H9 (cell line): ENCODE measurements at places on chromosomes 4 and X. TPM values are rescaled to one million over a fixed set of nuclear protein-coding genes. Genes with fewer than 3 reads are reported as not detected.
A peak's percentile ranks its signal among the peaks of the same experiment; 100 is the strongest.

Gene TLR10
- not detected in 2 replicates for total RNA-seq

- H3K27ac ChIP-seq = no peak overlapping the region
- DNase-seq = no peak
- H3K4me3 ChIP-seq = no peak overlapping the region
Observed at GRCh38 chr4:37860266-37860665, 30.6 kb upstream of the TBC1D1 start.

DNA sequence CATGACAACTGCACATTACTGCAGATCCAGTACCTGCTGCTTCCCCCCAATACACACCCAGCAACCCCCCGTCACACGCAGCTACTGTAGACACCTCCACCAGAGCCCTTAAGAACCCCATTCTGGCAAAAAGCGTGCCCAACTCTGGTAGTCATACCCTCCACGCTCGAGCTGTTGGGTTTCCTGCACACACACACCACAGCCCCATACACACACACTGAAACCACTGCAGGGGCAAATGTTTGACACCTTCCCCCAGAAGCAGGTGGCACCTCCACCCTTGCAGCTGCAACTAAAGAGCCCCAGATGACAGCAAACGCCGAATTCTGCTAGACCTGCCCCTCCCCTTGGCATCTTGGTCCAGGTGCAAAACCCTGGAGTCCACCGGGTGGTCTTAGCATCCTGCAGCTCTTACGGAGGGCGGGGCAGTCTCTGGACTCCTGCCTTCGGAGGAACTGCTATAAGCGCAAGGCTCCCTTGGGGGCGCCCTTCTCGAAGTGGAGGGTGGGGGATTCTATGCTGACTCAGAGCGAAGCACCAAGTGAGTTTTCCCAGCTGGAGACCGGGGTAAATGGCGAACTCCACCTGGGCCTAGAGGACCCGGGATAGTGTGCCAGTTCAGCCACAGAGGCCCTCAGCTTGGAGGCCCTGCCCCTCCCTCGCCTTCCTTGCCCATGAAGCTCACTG, 1.5 kb downstream of the FRMPD3 start:
- H3K4me3 ChIP-seq = peak overlapping the region; percentile 86
- no peaks in the 10 kb centered on the region for H3K4me1 ChIP-seq
- H3K27me3 ChIP-seq = peaks cover 7% of the 10 kb centered on the region; the same call in 1 of the 2 replicates
- H3K36me3 ChIP-seq = no peaks in the 10 kb centered on the region

DNA sequence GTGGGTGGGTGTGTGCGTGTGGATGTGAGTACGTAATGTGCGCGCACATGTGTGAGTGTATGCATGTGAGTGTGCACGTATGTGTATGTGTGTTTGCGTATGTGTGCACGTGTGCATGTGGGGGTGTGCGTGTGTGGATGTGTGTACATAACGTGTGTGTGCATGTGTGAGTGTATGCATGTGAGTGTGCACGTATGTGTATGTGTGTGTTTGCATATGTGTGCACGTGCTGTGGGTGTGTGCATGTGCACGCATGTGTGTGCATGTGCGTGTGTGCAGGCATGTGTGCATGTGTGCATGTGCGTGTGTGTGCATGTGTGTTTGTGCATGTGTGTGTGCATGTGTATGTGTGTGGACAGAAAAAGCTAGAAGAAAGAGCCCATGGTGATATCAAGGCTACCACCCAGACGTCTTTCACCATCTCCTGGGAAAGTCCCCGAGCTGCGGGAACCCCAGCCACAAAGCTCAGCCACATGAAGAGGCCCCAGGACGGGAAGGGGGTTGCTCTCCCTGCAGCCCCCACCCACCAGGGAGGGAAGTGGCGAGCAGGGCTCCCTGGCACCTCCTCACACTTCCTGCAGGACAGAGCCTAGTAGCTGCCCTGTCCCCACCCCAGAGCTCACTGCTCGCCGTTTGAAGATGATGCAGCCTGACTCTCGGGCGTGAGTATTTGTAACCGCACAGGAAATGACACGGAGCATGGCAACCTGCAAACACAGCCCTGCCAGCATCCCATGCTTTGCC, 108.3 kb downstream of the DCTD start:
- no peak overlapping the region for H3K4me3 ChIP-seq
- no peaks in the 10 kb centered on the region for H3K4me1 ChIP-seq
- H3K36me3 ChIP-seq = peaks cover 23% of the 10 kb centered on the region
- no peak for DNase-seq

GRCh38 chr4:154064244-154064643, 275.4 kb upstream of the SFRP2 start:
- H3K27me3 ChIP-seq = no peaks in the 10 kb centered on the region
- H3K27ac ChIP-seq = no peak overlapping the region
- H3K36me3 ChIP-seq = peaks cover 8% of the 10 kb centered on the region

GRCh38 chr4:147844781-147845180, 112.9 kb downstream of the ARHGAP10 start:
- H3K27ac ChIP-seq = no peak overlapping the region
- no peak for DNase-seq
- no peaks in the 10 kb centered on the region for H3K27me3 ChIP-seq
- peaks cover 2% of the 10 kb centered on the region for H3K36me3 ChIP-seq

DNA sequence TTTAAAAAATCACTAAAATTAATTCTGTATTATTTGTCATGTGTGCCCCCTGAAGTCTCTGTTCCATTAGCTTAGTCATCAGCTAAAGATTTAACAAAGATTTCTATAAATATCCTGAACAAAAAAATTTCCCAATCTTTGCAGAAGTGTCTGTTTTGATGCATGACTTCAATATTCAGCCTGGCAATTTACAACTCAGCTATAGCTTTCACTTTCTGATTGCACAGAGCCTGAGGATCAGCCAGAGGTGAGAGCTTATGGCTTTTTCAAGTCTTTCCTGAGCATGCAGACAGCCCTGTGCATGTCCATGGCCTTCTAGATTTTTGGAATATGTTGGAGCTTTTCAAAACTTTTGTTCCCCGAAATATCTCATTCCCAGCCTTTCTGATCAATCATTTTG, 420.1 kb downstream of the ZNF674 start:
- no peak overlapping the region for H3K4me3 ChIP-seq
- H3K36me3 ChIP-seq = no peaks in the 10 kb centered on the region; the same call in 1 of the 2 replicates
- no peaks in the 10 kb centered on the region; the same call in 1 of the 2 replicates for H3K27me3 ChIP-seq
- H3K4me1 ChIP-seq = no peaks in the 10 kb centered on the region
- no peak overlapping the region for H3K27ac ChIP-seq
- no peak for DNase-seq

GRCh38 chrX:109373468-109373867, 108.4 kb downstream of the GUCY2F start:
- no peak for DNase-seq
- H3K4me3 ChIP-seq = no peak overlapping the region
- peaks cover 13% of the 10 kb centered on the region; the same call in 1 of the 2 replicates for H3K4me1 ChIP-seq
- no peaks in the 10 kb centered on the region for H3K36me3 ChIP-seq
- H3K27ac ChIP-seq = no peak overlapping the region
- H3K27me3 ChIP-seq = no peaks in the 10 kb centered on the region

DNA sequence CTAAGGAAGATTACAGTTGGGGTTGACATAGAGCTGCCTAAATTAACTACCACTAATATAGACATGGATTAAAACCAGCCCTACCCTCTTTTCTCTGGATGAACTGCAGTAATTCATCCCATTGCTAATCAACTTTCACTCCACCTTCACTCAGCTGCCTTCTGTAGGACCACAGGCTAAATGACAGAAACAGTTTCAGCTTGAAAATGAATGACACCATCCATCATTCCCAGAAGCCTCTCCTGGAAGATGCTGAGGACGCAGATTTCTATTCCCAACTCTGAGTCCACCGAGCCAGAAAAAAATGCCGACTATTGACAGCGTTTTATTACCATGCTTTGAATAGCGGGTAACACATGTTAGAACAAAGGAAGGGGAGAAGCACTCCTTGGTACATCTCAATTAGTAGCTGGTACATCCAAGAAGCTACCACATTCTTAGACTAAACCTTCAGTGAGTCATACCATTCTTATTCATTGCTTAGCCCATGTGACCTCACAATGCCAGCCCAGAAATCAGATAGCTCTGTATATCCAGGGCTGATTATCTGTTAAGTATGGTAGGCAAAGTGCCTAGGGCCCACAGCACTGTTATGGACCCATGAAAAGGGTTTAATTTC, 25.3 kb downstream of the DCX start:
- H3K36me3 ChIP-seq = no peaks in the 10 kb centered on the region
- no peaks in the 10 kb centered on the region for H3K27me3 ChIP-seq
- no peak for DNase-seq
- H3K27ac ChIP-seq = no peak overlapping the region
- H3K4me1 ChIP-seq = peaks cover 4% of the 10 kb centered on the region; the same call in 1 of the 2 replicates

GRCh38 chr4:176230836-176231235, 35.5 kb upstream of the SPATA4 start:
- H3K4me1 ChIP-seq = no peaks in the 10 kb centered on the region
- H3K4me3 ChIP-seq = no peak overlapping the region
- no peak for DNase-seq
- H3K27ac ChIP-seq = no peak overlapping the region
- no peaks in the 10 kb centered on the region for H3K36me3 ChIP-seq

DNA sequence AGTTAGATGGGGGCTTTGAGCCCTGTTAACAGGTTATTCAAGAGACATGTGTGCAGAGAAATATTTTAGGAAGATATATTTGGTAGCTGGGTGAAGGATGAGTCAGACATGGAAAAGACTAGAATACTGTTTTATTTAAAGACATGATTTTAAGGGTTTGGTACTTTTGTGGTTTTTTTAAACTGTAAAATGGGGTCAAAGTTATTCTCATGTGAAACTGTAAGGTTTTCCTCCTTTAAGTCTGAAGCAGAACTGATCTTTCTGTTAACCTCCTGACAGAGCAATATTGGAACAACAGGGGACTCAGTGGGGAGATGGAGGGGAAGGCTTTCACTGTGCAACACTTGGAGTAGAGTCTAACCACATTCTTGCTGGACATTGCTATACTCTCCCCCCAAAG, 112.4 kb upstream of the LSM6 start:
- peaks cover 9% of the 10 kb centered on the region; the same call in 1 of the 2 replicates for H3K4me1 ChIP-seq
- H3K27ac ChIP-seq = no peak overlapping the region
- no peaks in the 10 kb centered on the region; the same call in 2 of the 3 replicates for H3K36me3 ChIP-seq

DNA sequence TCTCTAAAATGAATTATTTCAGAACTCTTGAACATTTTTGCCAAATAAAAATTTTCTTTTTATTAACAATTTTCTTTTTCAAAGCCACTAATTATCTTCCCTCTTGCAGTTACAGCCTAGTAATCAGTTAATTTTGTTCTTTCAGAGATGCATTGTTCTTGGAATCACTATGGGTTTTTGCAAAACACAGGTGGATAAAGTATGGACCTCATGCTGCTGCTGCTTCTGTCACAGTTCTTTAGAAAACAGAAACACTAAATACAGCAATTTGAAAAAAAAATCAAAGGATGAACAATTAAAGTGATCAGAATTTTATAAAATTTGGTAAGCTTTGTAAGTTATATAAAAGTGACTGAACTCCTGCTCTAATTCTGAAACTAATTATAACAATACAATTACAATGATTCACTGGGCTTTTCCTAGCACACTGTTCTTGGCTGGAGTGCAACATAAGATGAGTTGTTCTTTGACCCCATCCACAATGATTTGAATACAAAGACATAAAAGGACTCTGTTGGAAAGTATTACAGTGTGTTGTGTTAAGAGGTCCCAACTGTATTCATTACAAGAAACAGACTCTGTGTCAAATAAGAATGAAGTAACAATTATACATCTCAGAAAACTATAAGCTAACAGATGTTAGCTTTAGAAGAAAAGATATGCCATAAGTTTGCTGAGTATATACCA, 59.4 kb upstream of the GK2 start:
- no peak for DNase-seq
- H3K36me3 ChIP-seq = no peaks in the 10 kb centered on the region
- H3K4me3 ChIP-seq = no peak overlapping the region
- H3K4me1 ChIP-seq = no peaks in the 10 kb centered on the region
- H3K27me3 ChIP-seq = no peaks in the 10 kb centered on the region

DNA sequence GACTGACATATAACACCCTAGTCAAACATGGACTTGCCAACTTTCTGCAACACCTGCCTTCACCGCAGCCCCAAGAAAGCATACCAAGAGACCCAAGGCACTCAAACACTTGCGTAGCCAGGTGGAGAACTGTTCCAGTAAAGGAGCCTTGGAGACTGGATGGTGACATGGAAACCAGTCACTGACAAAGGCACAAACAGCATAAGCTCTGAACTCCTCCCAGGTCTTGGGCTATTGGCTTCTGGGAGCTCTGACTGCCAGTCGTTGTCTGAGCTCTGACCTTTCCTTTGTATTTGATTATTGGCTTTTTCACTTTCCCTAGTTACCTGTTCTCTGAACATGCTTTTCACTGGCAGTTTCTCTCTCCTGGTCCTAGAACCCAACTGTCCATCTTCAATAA, 38.3 kb downstream of the ARAP2 start:
- H3K27me3 ChIP-seq = no peaks in the 10 kb centered on the region
- H3K4me1 ChIP-seq = no peaks in the 10 kb centered on the region
- no peak overlapping the region for H3K4me3 ChIP-seq
- DNase-seq = peak; percentile 30
- H3K36me3 ChIP-seq = no peaks in the 10 kb centered on the region

- no peaks in the 10 kb centered on the region; the same call in 1 of the 2 replicates for H3K4me1 ChIP-seq
- no peaks in the 10 kb centered on the region for H3K36me3 ChIP-seq
- H3K4me3 ChIP-seq = no peak overlapping the region
- H3K27ac ChIP-seq = no peak overlapping the region
- peaks cover 20% of the 10 kb centered on the region; the same call in 1 of the 2 replicates for H3K27me3 ChIP-seq
Observed at GRCh38 chrX:154748712-154749339, 2.1 kb downstream of the GAB3 start.

- no peaks in the 10 kb centered on the region for H3K27me3 ChIP-seq
- DNase-seq = no peak
- H3K4me3 ChIP-seq = no peak overlapping the region
- peaks cover 15% of the 10 kb centered on the region for H3K36me3 ChIP-seq
Observed at GRCh38 chr4:84632092-84632491, 49.2 kb downstream of the CDS1 start.

DNA sequence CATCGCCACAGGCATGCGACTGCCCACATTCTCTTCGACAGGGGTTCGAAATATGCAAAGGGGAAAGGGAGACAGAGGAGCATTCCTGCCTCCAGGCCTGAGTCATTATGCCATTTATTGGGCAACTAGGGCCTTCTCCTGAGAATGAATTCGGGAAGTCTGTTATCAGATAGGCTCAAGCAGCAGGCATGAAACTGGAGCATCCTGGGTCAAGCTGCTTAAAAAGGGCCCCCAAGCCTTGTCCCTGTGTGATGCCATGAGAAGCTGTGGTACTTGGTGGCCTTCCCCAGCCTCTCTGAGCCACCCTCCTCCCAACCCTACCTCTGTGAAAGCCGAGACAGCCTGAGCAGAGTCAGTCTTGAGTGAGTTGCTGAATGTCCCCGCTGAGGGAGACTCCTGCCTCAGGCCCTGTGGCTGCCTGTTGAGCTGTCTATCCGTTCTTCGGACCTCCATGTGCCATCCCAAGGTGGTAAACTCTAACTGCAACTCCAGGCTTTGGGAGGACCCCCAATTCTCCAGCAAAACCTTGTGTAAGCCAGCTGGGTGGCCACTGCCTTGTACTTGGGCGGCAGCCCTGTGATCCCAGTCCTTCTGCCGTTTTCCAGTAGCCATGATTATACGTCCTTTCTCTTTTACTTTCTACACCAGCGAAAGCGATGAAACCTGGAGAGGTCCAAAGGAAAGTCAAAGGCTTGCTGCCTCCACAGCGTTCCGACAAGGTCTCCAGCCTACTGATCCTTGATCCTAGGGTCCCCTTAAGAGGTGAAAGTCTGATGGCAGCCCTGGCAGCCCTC, 37.7 kb downstream of the NBDY start:
- no peak overlapping the region for H3K27ac ChIP-seq
- peaks cover 2% of the 10 kb centered on the region; the same call in 1 of the 2 replicates for H3K4me1 ChIP-seq
- no peak overlapping the region; the same call in 2 of the 3 replicates for H3K4me3 ChIP-seq
- H3K36me3 ChIP-seq = peaks cover 16% of the 10 kb centered on the region
